Astrocyte (in vitro differentiated cells and primary cell): ENCODE measurements at places on chromosomes 5 and 9. TPM values are rescaled to one million over a fixed set of nuclear protein-coding genes. Genes with fewer than 3 reads are reported as not detected.

SPATA31A3 gene
- not detected in 2 replicates for total RNA-seq

C5orf22 gene
- total RNA-seq = 25.9 and 26.5 TPM in 2 replicates

CDO1 gene
- total RNA-seq = 3.9 and 6.1 TPM in 2 replicates

SMIM33 gene
- not detected in 2 replicates for total RNA-seq

TMEM174 gene
- not detected in 2 replicates for total RNA-seq

MYOZ3 gene
- total RNA-seq = 5.5 and 9.4 TPM in 2 replicates

TNIP1 gene
- total RNA-seq = 98.5 and 119 TPM in 2 replicates

PCSK5 gene
- total RNA-seq = 11.5 and 13.1 TPM in 2 replicates

RECK gene
- total RNA-seq = 21.6 and 25.1 TPM in 2 replicates

FANCG gene
- 11.0 and 14.1 TPM in 2 replicates for total RNA-seq

PIP5K1B gene
- total RNA-seq = 0.29 and 1.3 TPM in 2 replicates

DNA sequence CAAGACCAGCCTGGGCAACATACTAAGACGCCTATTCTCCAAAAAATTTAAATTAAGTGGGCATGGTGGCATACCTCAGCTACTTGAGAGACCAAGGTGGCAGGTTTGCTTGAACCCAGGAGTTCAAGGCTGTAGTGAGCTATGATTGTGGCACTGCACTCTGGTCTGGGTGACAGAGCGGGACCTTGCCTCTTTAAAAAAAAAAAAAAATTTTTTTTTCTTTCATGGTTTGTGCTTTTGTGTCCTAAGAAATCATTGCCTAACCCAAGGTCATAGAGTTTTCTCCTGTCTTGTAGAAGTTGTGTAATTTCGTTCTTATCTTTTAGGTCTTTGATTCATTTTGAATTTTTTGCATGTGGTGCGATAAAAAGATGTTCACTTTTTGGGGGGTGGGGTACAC is 12.3 kb downstream of the GPBP1 start:
- H3K4me3 ChIP-seq = no peak overlapping the region
- H3K27me3 ChIP-seq = no peaks in the 10 kb centered on the region
- no peak for DNase-seq
- H3K36me3 ChIP-seq = no peaks in the 10 kb centered on the region
- H3K27ac ChIP-seq = no peak overlapping the region
- no peaks in the 10 kb centered on the region for H3K4me1 ChIP-seq

DNA sequence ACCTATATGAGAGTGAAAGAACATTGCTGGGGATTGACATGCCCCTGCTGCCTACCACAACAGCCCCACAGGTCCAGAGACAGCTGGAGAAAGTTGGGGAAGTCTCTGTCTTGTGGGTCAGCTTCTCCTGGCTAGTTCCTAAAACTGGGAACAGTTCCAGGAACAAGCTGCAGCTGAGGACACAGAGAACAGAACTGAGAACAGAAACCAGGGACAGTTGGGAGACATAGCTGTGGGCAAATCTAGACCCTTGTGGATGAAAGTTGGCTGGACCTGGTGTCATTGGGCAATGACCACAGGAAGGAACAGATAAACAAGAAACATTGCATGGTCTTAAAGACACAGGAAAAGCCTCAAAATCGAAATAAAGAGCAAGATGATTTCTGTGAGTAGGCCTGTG is 58.3 kb upstream of the MOCS2 start:
- no peak overlapping the region for H3K27ac ChIP-seq
- no peaks in the 10 kb centered on the region for H3K27me3 ChIP-seq
- no peaks in the 10 kb centered on the region for H3K36me3 ChIP-seq

DNA sequence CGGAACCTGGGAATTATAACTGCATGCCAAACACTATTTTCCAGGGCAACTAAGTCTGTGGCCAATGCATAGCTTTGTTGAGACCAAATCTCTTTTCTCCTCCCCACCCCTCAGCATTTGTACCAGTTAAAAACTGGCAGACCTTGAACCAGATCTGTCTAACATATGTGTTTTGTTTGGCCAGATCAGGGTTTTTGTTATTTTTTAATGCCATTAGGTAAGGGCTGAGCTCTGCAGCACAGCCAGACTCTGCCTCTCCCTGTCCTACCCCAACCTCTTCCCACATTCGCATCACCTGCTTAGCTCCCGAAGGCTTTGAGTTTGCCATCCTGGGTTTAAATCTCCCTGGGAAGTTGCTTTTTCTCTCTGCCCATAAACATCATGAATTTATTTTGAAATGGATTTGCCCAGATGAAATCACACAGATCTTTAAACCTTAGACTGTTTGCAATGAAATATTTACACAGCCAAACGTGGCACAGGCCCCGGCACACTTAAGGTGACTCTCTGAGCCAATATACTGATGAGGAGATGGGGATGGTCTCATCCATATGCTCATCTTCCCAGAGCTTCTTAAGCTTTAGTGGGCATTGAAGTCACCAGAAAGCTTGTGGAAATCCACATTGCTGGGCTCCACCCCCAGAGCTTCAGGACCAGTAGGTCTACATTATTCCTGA is 54.0 kb upstream of the ALDH1B1 start:
- H3K36me3 ChIP-seq = no peaks in the 10 kb centered on the region
- H3K4me3 ChIP-seq = no peak overlapping the region
- H3K27ac ChIP-seq = no peak overlapping the region
- DNase-seq = no peak

DNA sequence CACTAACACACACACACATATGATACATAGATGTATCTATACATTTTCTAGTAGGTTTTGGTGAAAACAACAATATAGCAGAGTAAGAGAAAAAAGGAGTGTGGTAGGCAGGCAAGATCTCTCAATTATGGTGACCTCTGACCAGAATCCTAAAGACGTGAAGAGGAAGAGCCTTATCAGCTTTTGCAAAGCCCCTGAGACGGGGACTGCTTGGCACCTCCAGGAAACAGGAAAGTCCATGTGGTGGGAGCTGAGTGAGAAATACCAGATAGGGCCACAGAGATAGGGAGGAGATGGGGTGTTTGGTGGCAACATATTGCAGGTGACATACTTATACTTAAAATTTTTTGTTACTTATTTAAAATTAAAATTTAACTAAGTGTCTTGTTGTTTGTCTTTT is 39.9 kb upstream of the CTXN3 start:
- H3K27me3 ChIP-seq = no peaks in the 10 kb centered on the region
- no peak overlapping the region for H3K4me3 ChIP-seq
- no peak overlapping the region for H3K27ac ChIP-seq
- H3K36me3 ChIP-seq = no peaks in the 10 kb centered on the region

- peak; percentile 72 for DNase-seq
- peak overlapping the region; percentile 75 for H3K27ac ChIP-seq
- no peaks in the 10 kb centered on the region for H3K36me3 ChIP-seq
- H3K4me3 ChIP-seq = no peak overlapping the region
- H3K27me3 ChIP-seq = no peaks in the 10 kb centered on the region
Measured at GRCh38 chr9:38059233-38059936, 9.6 kb downstream of the SHB start.

DNA sequence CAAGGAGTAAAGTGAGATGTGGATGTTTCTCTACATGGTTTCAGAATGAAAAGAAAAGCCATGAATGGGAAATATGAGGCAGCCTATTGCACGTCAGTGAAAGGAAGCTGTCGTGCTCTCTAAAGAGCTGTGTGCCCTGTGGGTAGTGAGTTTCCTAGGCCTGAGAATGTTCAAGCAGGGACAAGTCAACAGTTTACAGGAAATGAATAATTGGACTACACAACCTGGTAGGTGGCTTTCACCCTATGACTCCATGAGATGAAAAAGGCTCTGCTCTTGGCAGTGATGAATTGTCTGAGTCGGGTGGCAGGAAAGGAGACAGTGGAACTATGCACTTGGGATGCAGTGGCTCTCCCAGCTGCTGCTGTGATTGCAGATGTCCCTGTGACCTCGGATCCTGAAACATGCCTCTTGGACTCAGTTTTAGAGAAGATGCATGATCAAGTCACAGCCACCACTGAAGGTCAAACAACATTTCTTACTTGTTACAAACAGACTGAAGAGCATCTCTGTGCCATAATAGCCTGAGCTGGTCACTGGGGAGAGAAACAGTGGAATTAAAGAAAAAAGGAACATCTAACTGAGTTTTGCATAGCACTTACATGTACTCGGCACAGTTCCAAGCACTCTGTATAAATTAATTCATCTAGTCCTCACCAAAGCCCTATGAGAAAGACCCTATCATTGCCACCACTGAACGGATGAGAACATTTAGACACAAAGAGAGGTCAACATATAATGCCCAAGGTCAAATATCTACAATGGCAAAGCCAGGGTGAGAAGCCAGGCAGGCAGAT is 293.7 kb downstream of the SPOCK1 start:
- peak; percentile 39 for DNase-seq
- peaks cover 16% of the 10 kb centered on the region for H3K4me1 ChIP-seq
- no peak overlapping the region for H3K4me3 ChIP-seq
- no peaks in the 10 kb centered on the region for H3K36me3 ChIP-seq
- H3K27me3 ChIP-seq = no peaks in the 10 kb centered on the region

DNA sequence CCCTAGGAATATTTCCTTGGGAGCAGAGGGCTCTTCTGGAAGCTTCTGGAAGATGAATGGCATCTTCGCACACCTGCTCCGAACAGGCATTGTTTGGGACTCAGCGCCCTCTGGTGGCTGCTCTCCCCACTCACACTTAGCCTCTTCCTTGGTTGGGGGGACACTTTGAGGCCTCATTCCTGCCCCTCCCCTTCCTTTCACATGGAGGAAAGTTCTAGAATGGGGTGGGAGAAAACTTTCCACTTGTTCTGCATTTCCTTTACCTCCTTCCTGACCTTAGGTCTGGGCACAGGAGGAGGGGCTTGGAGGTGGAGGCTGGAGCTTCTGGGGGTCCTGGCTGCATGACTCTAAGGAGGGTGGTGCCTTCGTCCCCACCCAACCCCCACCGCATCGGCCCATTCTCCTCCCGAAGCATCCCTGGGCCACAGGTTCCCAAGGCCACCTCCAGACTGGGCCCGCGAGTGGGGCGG is 19.3 kb upstream of the SMIM32 start:
- no peak overlapping the region for H3K4me3 ChIP-seq
- H3K4me1 ChIP-seq = no peaks in the 10 kb centered on the region
- DNase-seq = peak; percentile 12
- H3K27ac ChIP-seq = no peak overlapping the region

DNA sequence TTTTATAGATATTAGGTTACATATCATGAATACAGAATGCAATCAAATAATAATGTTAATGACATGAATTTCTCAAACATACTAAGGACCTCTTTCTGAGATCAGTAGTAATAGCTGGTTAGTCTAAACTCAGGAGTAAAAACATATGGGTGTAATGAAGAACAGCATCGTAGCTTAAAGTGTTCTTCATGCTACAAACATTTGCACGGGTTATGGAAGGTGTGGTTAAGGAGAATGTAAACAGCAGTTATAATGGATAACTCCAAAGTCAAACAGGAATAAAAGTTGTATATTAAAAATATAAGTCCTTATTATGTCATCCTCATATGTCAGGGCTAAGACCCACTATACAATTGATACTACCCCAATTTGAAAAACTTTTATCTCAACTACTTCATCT is 112.5 kb downstream of the RICTOR start:
- no peak overlapping the region for H3K27ac ChIP-seq
- peaks cover 52% of the 10 kb centered on the region for H3K36me3 ChIP-seq
- no peaks in the 10 kb centered on the region for H3K4me1 ChIP-seq
- H3K4me3 ChIP-seq = no peak overlapping the region
- no peaks in the 10 kb centered on the region for H3K27me3 ChIP-seq
- no peak for DNase-seq

DNA sequence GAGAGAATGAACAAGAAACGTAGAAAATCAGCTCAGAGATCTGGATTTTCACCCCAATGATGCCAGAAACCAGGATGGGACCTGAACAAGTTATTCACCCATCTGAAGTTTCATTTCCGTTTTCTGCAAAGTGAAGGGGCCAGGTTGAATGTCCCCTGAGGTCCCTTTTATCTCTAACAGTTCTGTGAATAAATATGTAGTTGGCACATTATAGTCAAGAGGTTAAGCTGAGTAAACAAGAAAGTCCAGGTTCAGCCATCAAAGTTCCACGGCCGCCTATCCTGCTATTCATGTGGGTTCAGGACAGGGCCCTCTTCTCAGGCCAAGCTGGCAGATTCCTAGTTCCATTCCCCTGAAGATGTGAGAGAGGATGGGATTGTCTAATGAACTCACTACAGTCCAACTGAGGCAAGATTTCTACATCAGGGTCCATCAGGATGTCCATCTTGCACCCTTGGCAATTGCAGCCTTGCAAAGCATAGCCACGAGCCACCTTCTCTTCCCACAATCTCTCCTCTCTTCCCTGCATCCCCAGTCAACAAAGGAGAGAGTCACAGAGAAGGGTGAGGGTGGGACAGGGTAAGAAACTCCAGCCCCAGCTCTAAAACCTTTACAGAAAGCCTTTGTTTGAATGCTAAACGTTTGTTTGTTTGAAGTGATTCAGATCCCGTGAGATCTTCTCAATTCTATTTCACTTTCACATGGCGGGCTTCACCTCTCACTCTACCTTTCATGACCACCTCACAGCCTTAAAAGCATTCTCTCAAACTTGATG is 311.0 kb downstream of the SLIT3 start:
- peaks cover 8% of the 10 kb centered on the region for H3K4me1 ChIP-seq
- H3K4me3 ChIP-seq = no peak overlapping the region

- peak overlapping the region; percentile 92 for H3K27ac ChIP-seq
- H3K4me1 ChIP-seq = peaks cover 37% of the 10 kb centered on the region
- no peak for DNase-seq
- no peaks in the 10 kb centered on the region for H3K36me3 ChIP-seq
Measured at GRCh38 chr9:91421128-91421765, 2.4 kb downstream of the NFIL3 start.

DNA sequence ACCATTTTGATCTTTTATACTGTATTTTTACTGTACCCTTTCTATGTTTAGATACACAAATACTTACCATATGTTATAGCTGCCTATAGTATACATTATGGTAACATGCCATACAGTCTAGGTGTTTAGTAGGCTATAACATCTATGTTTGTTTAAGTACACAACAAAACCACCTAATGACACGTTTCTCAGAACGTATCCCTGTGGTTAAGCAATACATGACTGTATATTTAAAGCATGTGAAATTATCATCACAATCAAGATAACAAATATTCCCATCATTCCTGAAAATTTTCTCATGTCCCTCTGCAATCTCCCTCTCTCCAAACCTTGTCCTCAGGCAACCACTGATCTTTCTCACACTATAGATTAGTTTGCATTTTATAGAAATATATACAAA is 66.4 kb upstream of the SUSD1 start:
- no peak overlapping the region for H3K4me3 ChIP-seq
- no peaks in the 10 kb centered on the region for H3K27me3 ChIP-seq
- H3K4me1 ChIP-seq = peaks cover 10% of the 10 kb centered on the region

- no peak for DNase-seq
- no peaks in the 10 kb centered on the region for H3K36me3 ChIP-seq
- no peak overlapping the region for H3K4me3 ChIP-seq
- H3K27me3 ChIP-seq = no peaks in the 10 kb centered on the region
- H3K4me1 ChIP-seq = no peaks in the 10 kb centered on the region
Measured at GRCh38 chr5:169503886-169504285, 79.7 kb upstream of the SPDL1 start.

DNA sequence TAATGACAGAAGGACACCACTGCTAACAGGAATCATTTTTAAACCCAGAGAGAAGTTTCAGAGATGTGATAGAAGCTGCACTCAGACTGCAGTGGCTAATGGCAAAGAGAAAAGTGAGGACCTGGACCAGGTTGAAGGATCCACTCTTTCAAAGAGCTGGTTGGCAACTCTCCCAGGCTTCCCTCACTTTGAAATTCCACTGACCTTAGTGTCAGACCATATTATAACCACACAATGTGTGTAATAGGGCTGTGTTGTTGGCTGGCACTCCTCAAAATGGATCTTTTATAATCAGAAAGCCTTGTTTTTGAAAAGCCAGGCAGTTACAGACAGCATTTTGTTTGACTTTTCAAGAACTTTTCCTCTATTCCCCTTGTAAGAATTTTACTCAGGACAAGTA is 280.7 kb downstream of the PRELID2 start:
- no peak overlapping the region for H3K4me3 ChIP-seq
- H3K27ac ChIP-seq = no peak overlapping the region
- H3K27me3 ChIP-seq = no peaks in the 10 kb centered on the region
